Caco-2 (cell line): ENCODE measurements at places on chromosomes 6 and 20.

DNA sequence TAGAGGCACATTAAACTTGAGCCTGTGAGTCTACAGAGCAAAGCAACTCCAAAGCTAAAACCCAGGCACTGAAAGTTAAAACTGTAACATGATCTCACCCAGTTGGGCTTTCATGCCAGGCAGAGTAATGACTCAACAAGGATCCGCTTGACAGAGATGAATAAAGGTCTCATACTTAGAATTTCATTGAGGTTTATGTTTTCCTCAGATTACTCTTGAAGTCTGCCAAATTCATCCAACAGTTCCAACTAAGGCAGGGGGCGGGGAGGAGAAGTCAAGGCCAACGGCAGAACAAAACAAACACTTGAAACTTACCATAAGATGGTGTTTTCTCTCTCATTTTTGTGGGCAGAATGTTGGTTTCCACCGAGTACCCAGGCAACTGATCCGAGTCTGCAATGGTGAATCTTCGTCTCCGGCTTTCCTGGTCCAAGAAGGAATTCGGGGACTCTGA is 54.0 kb upstream of the IPCEF1 start:
- no peak for DNase-seq

- DNase-seq: no peak
Observed at GRCh38 chr20:35312318-35312717, 20.1 kb upstream of the FAM83C start.

GRCh38 chr20:46660487-46660886 is 9.2 kb upstream of the SLC13A3 start:
- no peak for DNase-seq

GRCh38 chr6:14468647-14469321 is 351.2 kb downstream of the CD83 start:
- no peak for DNase-seq

GRCh38 chr6:22073516-22074198 is 223.2 kb downstream of the PRL start:
- DNase-seq: no peak
